Stimulated activated CD8-positive, alpha-beta memory T cell treated with anti-CD3 and anti-CD28 coated beads, Interleukin-15, amount 100 ng/mL, for 4 hours (primary cell): ENCODE measurements at places on chromosomes 4 and X.

DNA sequence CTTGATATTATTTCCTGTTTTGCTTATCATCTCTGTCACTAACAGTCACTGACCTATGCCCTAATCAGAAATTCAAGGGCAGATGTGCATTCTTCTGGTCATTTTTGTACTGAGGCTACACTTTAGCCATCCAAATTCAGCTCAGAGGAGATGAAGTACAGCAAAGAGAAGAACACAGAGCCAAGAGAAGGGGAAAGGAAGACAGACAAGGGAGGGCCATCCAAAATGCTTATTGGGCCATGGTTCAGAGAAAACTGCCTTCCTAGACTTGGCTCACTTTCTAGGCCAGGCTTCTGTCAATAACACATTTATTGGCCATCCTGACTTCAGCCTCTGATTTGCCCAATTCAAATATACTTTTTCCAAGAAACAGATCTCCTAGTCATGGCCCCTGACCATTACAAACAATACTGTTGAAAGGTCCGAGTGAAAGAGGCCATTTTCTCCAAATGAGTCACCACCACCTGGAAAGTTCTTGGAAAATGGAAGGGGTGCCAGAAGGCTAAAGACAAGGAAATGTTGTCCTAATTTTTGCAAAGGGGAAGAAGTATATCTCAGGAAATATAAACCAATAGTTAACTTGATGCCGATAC is 56.4 kb downstream of the DCX start:
- DNase-seq: no peak

GRCh38 chr4:177901786-177902185 is 459.5 kb upstream of the AGA start:
- DNase-seq: no peak

DNA sequence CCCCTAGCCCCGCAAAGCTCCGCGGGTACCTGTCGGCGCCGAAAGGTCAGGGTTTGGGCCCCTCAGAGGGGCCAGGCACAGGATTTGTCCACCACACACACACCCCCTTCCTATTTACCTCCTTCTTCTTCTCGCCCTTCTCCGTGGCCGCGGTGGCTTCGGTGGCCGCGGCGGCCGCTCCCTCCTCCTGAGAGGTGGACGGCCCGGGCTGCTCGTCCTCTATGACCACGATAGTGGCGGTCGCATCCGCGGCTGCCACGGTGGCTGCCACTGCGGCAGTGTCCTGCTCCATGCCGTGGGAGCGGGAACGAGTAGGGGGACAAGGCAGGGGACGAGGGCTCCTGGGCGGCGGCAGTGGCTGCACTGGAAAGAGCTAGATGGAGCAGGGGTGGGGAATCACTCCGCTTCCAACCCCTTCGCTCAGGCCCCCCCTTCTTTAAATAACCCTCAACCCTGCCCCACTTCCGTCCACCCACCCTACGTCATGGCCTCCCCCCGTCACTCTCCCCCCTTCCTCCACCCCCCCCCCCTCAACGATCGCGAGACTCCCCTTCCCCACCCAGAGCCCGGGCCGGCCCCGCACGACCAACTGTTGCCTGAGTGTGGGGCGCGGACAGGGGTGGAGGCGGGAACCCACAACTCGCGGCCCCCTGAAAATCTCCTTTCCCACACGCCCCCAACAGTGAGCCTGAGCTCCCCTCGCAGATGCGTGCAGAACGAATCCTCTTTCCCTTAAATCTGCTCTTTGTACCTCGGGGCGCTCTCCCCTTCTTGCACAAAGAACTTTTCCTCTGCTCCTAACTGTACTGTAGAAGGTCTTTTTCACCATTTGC is at the start of gene SMARCA1:
SMARCA1 (minus strand) TSS at position 412 of the 833 bp plus-strand sequence; CDS start at position 292, 120 bp downstream.
- DNase-seq: no peak

GRCh38 chr4:11487868-11488544 is 59.3 kb upstream of the HS3ST1 start:
- no peak for DNase-seq

GRCh38 chr4:69748173-69748572 is 12.2 kb downstream of the SULT1B1 start:
- DNase-seq: no peak

- no peak for DNase-seq
These were observed 1368.6 kb downstream of the FSTL5 start for GRCh38 chr4:160795216-160795615.

- DNase-seq: peak; percentile 18
These were observed 500 bp downstream of the GAR1 start for GRCh38 chr4:109816082-109816442.

DNA sequence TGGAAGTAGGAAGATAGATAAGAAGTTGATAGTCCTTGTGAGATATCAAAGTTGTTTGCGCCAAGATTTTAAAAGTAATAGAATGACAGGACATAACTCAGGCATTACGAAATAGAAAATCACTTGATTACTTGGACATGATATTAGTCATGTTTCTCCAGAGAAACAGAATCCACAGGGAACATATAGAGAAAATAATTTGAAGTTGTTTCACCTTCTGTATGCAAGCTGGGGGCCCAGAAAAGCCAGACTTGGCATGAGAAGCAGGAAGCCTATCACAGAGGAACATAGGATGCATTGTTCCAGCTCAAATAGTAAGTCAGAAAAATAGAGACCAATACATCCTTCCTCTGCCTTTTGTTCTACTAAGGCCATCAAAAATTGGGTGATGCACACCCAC is 715.9 kb downstream of the TECRL start:
- no peak for DNase-seq

GRCh38 chr4:34766935-34767334 is 1477.4 kb downstream of the ARAP2 start:
- no peak for DNase-seq

DNA sequence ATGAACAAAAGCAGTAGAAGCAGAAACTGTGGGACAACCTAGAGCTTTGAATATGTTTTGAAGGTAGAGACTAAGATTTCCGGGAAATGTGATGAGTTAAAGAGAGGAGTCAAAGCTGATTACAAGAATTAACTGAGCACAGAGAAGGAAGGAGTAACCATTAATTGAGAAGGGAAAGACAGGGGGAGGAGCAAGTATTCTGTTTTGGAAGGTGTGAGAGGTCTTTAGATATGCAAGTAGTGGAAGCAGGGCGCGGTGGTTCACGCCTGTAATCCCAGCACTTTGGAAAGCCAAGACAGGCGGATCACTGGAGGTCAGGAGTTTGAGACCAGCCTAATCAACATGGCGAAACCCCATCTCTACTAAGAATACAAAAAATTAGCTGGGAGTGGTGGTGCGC is 171.5 kb downstream of the FSTL5 start:
- no peak for DNase-seq

- DNase-seq: no peak
These were observed 2.3 kb downstream of the SH3TC1 start for GRCh38 chr4:8201321-8201781.

- DNase-seq: no peak
These were observed 67.8 kb upstream of the SCML1 start for GRCh38 chrX:17669458-17669857.

- no peak for DNase-seq
These were observed 42.6 kb downstream of the SHROOM4 start for GRCh38 chrX:50771382-50771781.

DNA sequence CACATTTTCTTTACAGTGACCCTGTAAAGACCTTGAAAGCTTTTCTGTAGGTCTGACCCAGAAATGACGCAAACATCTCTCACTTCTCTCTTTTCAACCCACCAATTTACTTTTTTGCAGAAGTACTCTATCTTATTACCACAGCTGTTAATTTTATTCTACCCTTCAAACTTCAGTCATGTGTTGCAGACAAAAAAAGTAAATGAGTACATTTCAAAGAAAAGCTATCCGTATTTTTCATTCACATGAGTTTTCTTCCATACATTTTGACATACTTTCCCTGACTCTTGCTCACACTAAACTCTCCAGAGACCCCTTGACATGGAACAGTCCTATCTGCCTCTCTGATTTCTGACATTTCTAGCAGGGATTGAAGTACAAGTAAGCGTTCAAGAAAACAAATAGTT is 51.7 kb downstream of the SLC7A11 start:
- no peak for DNase-seq

DNA sequence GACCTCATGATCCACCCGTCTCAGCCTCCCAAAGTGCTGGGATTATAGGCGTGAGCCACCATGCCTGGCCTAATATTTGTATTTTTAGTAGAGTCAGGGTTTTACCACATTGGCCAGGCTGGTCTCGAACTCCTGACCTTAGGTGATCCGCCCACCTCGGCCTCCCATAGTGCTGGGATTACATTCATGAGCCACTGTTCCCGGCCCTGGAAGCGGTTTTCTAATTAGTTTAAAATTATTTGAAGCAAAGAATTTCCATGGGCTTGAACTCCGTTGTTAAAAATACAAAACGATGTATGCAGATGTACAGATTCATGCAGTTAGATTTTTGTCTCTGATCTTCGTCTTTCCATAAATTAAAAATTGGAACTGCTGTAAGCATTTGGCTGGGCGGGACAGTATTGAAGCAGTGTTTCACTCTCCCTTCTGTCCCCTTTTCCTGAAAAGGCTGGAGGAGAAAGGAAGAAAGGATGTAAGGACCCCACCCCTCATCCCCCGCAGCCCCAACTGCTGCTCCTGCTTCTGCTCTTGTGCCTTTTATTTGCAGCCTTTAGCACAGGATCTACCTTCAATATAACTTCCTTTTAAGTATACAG is 12.0 kb downstream of the TRAPPC11 start:
- no peak for DNase-seq
